ENCODE measurements at places on chromosomes 3 and 15.
A peak's percentile ranks its signal among the peaks of the same experiment; 100 is the strongest.

DNA sequence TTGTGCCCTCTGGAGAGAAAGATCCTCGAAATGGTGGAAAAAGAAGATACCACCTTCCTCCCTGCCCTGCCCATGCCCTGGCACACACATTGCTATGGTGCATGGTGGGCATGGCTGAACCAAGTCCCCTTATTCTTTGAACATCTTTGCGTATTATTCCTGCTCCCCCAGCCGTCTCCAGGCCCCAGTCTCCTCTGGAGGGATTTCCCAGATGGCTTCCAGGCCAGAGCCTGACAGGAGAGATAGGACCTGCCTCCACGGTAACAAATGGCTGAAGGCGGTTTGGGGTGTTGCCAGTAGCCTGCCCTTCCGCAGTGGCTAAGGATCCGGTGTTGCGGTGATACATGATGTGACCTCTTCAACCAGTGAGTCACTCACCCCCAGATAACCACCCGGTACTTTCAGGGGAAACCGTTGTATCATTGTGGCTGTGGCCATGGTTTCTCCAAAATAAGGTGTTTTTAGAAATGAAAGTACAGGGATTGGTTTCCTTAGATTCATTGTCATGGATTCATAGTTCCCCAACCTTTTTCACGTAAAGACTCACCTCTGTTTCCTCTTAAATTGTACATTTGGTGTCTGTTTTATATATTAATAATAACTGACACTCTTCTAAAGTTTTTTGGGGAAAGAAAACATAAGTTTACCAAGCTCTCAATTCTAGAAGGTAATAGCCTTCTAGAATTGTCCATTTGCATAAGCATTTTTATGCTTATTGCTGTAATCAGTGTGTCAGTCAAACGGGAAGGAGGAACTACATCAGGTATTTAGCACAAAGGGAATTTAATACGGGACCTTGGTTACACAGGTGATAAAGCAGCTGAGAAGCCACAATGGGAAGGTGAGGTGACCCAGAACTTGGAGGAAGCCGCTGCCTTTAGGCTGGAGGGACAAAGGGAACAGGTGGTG lies 25.9 kb downstream of the SMAD3 start:
- peak; percentile 84 for DNase-seq

DNA sequence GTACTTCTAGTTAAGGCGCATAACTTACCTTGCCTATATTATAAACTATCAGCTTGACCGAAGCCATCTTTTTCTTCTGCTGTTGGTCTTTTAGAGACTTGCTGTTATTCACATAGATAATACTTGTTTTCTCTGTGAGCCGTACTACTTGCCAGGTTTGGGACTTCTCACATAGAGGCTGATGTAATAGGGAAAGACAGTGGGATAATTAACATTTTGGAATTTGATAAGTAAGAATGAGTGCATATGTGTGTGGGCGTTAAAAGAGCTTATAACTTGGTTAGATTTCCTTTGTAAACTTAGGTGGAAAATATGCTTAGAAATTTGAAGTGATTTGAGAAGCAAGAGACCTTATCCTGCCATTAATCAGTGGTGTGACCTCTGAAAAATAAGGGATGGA lies 47.8 kb downstream of the FNDC3B start:
- no peak for DNase-seq

DNA sequence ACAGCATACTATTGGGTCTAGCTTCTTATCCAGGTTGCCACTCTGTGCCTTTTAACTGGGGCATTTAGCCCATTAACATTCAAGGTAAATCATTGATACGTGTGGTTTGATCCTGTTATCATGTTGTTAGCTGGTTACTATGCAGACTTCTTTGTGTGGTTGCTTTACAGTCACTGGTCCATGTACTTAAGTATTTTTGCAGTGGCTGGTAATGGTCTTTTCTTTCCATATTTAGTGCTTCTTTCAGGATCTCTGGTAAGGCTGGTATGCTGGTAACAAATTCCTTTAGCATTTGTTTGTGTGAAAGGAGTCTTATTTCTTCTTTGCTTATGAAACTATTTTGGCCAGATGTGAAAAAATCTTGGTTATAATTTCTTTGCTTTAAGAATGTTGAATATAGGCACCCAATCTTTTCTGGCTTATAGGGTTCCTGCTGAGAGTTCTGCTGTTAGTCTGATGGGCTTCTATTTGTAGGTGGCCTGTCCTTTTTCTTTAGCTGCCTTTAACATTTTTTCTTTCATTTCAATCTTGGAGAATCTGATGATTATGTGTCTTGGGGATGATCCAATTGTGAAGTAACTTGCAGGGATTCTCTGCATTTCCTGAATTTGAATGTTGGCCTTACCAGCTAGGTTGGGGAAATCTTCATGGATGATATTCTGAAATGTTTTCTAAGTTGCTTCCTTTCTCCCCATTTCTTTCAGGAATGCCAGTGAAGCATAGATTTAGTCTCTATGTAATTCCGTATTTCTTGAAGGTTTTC lies 39.3 kb downstream of the CCR1 start:
- DNase-seq, result no peak

GRCh38 chr3:12231431-12231830 lies 57.4 kb upstream of the PPARG start:
- no peak for DNase-seq

DNA sequence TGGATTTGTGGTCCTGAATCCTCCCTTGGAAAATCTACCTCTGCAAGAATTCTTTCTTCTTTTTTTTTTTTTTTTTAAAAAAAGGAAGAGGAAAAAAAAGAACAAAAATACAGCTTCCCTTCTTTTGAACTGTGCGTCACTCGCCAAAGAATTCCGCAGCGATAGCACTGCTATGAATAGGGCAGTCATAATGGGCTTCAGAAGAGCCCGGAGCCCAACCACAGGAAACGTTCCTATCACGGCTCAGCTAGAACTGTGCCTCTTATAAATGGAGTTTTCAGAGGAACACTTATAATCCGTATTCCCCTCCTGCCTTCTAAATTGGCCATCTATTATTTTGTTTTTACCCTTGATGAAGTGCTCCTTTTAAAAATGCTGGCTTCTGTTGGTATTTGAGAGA lies 227.7 kb downstream of the ADAMTS17 start:
- no peak for DNase-seq

- no peak for DNase-seq
Observed at GRCh38 chr3:171908731-171909130, 65.6 kb downstream of the TMEM212 start.

DNA sequence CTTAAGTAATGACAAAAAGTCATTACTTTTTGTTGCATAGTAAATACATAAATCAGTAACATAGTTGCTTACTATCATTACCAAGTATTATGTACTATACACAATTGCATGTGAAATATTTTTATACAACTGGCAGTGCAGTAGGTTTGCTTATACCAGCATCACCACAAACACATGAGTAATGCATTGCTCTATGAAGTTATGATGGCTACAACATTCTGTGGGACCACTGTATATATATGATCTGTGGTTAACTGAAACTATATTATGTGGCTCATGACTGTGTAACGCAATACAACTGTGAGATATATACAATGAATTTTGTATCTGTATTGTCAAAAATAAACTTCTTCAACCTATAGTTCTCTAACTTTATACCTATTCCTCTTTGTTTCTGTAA lies 113.7 kb upstream of the RBMS3 start:
- DNase-seq, result no peak

DNA sequence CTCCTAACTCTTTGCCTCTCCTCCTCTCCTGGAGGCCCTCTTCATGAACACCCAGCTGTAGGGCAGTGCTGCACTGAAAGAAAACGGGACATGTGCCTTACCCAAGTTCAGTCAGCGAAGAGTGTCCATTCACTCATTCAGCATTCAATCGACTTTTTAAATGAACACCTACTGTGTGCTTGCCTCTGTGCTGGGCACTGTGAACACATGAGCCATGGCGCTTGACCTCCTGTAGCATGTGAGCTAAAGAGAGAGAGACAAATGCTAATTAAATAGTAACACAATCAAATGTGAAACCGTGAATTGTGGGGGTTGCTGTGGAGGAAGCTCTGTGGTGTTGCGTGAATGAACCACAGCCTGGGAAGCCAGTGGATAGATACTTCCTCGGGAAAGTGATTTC lies 43.4 kb downstream of the ST6GAL1 start:
- DNase-seq, result no peak

DNA sequence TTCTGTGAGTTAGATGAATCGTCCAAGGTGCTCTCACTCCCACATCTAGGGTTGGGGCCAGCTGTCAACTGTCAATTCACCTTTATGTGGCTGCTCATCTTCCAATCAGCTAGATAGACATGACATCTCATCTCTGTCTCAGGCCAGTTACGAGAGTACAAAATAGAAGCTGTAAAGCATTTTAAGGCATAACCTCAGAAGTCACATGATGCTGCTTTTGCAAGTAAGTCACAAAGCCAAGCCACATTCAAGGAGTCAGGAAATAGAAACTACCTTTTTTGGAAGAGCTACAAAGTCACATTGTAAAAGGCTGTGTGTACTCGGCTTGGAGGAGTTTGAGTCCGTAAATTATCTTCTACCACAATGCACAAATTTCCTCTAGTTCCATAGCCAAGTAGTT lies 5.1 kb upstream of the CCR1 start:
- peak; percentile 54 for DNase-seq

- DNase-seq, result no peak
Observed at GRCh38 chr3:177013681-177014280, 183.5 kb downstream of the TBL1XR1 start.

Data from CD4-positive, alpha-beta T cell treated with Interleukin-10 for 1 hour (primary cell).